ENCODE measurements at places on chromosomes 7 and 10. TPM values are rescaled to one million over a fixed set of nuclear protein-coding genes. Genes with fewer than 3 reads are reported as not detected.

The COBL gene
- total RNA-seq = 18.1 TPM

The BHLHA15 gene
- not detected for total RNA-seq

The LRRD1 gene
- 0.39 TPM for total RNA-seq

The FAM25G gene
- not detected for total RNA-seq

The NPY4R gene
- total RNA-seq = not detected

The RTKN2 gene
- total RNA-seq = not detected

The UBTD1 gene
- total RNA-seq = 16.6 TPM

DNA sequence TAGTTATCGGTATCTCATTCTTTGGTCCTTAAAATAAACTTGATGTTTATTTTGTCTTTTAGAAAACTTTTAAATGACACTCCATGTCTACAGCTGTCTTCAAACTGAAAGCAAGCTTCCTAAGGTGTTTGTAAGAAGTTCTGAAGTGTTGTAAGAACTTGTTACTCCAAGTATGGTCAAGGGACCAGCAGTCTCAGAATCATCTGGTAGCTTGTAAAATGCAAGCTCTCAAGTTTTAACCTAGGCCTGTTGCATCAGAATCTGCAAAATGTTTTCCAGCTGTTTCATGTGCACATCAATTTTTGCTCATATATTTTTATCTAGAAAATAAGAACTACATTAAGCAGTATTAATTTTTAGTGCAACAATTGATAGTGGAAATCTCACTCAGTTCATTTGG lies 104.1 kb downstream of the THSD7A start:
- H3K36me3 ChIP-seq = no peaks in the 10 kb centered on the region
- no peak overlapping the region for H3K27ac ChIP-seq
- no peak for DNase-seq
- no peak overlapping the region for H3K4me3 ChIP-seq

GRCh38 chr10:132750936-132751335 lies 35.0 kb downstream of the NKX6-2 start:
- H3K4me1 ChIP-seq = no peaks in the 10 kb centered on the region
- no peak for DNase-seq
- H3K27ac ChIP-seq = no peak overlapping the region
- no peak overlapping the region for H3K4me3 ChIP-seq
- H3K36me3 ChIP-seq = no peaks in the 10 kb centered on the region
- H3K27me3 ChIP-seq = no peaks in the 10 kb centered on the region

GRCh38 chr7:104231054-104232046 lies 23.5 kb upstream of the ORC5 start:
- no peaks in the 10 kb centered on the region for H3K27me3 ChIP-seq
- no peaks in the 10 kb centered on the region for H3K36me3 ChIP-seq
- H3K4me3 ChIP-seq = no peak overlapping the region
- DNase-seq = peak; percentile 44

DNA sequence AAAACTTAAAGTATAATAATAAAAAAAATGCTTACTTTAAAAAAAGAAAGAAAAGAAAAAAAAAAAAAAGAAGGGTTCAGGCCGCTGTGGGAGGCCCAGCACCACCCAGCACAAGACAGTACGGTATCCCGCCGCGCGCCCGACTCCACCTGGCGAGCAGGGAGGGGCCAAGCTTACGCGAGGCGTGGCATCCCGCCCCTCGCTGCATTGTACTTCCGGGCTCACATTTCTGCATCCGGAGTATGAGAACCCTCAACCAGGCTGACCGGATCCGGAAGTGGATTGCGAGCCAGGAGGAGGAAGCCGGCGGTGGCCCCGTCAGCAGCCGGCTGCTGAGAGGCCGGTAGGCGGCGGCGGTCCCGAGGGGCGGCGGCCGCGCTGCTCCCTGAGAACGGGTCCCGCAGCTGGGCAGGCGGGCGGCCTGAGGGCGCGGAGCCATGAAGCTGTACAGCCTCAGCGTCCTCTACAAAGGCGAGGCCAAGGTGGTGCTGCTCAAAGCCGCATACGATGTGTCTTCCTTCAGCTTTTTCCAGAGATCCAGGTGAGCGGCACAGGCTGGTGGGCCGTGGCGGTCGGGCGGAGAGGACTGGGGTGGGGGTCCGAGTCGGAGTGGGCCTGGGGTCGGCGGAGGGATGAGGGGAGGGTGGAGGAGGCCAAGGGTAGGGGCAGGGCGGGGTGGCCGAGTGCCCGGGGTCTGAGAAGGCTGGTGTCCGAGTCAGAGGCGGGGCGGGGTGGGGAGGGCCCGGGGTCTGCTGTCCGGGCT lies at the start of gene YKT6:
Gene YKT6, plus strand, starts transcription at position 280 of the 763 bp plus-strand sequence. Its CDS starts 158 bp downstream, at position 438.
- peaks cover 16% of the 10 kb centered on the region for H3K4me1 ChIP-seq
- H3K36me3 ChIP-seq = peaks cover 3% of the 10 kb centered on the region
- H3K4me3 ChIP-seq = peak within 1 kb of the TSS; percentile 96
- peak within 1 kb of the TSS; percentile 81 for H3K27ac ChIP-seq
- H3K27me3 ChIP-seq = no peaks in the 10 kb centered on the region

DNA sequence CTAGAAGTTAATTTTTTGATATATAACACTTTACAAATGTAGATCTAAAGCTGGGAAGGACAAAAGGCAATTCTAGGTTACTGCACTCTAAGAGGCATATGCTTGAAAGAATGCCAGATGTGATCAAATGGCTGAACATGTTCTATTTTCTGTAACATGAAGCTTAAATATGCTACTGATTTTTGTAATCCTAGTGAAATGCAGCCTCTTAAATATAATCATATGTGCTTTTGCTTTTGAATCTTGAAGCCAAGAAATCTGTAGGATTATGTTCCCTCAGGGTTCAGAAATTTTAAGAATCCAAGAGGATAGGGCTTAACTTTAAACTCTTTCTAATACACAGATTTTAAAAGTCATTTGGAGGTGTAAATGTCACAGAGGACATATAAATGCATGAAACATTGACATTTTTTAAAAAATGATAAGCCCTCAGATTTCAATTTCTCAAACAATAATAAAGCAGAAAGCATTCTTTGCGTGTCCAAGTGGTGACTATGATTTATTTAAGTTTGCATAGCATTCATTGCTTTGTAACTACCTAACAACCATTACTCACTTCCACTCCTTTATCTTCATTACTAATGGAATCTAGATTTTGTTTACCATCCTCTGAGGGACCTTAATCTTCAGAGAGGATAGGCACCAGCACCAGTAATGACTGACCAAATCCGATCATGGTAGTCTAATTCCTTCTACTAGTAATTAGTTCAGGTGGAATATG lies 170.4 kb downstream of the MAGI2 start:
- no peak for DNase-seq
- H3K27ac ChIP-seq = no peak overlapping the region
- no peak overlapping the region for H3K4me3 ChIP-seq
- no peaks in the 10 kb centered on the region for H3K36me3 ChIP-seq
- no peaks in the 10 kb centered on the region for H3K4me1 ChIP-seq

DNA sequence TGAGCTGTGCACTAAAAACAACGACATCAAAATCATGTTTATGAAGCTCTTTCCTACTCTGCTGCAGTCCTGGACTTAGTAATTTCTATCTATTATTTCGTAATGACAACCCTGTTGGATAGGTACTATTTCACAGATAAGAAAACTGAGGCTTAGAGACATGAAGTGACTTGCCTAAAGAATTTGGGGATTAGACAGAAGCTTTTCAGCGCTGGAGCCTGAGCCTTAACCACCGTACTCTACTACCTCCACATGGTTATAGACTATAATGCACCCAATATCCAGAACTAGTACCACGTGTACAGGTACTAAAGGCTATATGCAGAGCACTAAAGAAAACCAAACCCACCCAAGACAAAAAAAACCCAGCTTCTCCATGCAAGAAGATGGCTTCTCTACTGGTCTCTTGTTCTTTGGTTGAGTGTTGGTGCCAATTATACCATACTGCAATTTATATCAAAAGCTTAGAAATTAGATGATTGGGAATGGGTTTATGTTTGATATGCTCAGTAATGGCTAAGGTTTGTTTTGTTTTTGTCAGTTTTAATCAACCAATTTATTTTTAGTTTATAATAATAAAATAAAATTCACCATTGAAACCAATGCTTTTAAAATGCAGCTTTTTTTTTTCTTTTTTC lies 6.5 kb upstream of the SNX10 start:
- no peaks in the 10 kb centered on the region for H3K4me1 ChIP-seq
- DNase-seq = no peak
- no peaks in the 10 kb centered on the region for H3K36me3 ChIP-seq

GRCh38 chr7:128323459-128324367 lies 20.0 kb downstream of the RBM28 start:
- H3K4me3 ChIP-seq = no peak overlapping the region
- no peaks in the 10 kb centered on the region for H3K27me3 ChIP-seq
- DNase-seq = no peak
- no peaks in the 10 kb centered on the region for H3K4me1 ChIP-seq
- no peaks in the 10 kb centered on the region for H3K36me3 ChIP-seq

DNA sequence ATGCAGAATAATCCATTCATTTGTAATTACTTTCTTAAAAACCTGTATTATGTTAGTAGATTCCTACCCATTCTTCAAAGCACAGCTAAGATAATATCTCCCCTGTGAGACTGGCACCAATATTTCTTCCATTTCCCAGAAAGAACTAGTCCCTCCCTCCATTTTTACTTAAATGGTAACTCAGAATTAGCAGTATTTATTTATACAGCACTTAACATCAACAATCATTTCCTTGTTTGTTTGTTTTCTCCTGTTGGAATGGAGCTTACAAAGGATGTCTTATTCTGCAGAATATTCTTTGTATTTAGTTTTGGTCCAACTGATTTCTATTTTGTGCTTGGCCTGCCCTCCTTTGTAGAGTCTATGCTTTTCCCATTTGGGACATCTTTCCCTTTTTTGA lies 32.1 kb upstream of the PTPN12 start:
- H3K4me3 ChIP-seq = no peak overlapping the region
- H3K27ac ChIP-seq = no peak overlapping the region
- no peaks in the 10 kb centered on the region for H3K27me3 ChIP-seq

GRCh38 chr7:45590679-45591057 lies 16.5 kb downstream of the ADCY1 start:
- H3K27ac ChIP-seq = no peak overlapping the region
- no peaks in the 10 kb centered on the region for H3K4me1 ChIP-seq
- no peak for DNase-seq
- no peak overlapping the region for H3K4me3 ChIP-seq
- H3K27me3 ChIP-seq = no peaks in the 10 kb centered on the region

- H3K27me3 ChIP-seq = no peaks in the 10 kb centered on the region
- H3K27ac ChIP-seq = no peak overlapping the region
- H3K36me3 ChIP-seq = no peaks in the 10 kb centered on the region
- H3K4me1 ChIP-seq = no peaks in the 10 kb centered on the region
These were observed 86.0 kb upstream of the ZNF32 start for GRCh38 chr10:43734716-43735115.

DNA sequence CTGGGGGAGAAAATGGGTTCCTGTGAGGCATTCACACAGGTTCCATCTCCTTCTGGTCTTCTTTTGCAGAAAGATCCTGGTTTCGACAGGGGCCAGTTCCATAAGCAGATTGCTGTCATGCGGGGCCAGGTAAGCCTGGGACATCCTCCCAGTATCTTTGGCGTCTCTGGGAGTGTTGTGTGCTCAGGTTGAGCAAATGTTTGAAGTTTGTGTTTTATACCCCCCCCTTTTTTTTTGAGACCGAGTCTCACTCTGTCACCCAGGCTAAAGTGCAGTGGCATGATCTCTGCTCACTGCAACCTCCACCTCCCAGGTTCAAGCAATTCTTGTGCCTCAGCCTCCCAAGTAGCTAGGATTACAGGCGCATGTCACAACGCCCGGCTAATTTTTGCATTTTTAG lies 20.0 kb downstream of the AVPI1 start:
- no peak overlapping the region for H3K4me3 ChIP-seq
- no peak for DNase-seq
- H3K36me3 ChIP-seq = peaks cover 8% of the 10 kb centered on the region
- no peak overlapping the region for H3K27ac ChIP-seq
- no peaks in the 10 kb centered on the region for H3K4me1 ChIP-seq

DNA sequence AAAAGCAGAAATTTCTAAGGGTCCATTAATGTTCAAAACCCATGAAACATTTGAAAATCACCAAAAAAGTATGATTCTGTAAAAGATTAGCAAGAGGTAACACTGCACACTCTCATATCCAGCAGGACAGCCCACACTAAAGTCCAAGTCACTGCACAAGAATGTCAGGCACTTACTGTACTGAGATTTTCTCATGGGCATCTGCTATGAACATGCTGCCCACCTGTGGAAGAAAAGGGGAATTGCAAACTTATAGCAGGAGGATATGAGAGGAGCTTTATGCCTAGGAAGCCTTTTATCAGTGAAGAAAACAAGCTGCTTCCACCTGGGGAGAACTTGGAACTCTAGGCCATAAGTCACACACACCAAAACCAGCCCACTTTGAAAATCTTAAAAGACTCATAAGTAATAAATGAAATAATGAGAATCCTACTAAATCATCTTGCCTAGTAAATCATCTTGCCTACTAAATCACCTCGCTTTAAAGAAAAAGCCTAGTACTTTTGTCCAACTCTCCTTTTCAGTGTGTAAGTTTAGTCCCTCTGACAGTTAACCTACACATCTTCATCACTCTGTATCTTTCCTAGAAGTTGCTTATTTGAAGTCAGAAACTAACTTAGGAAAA lies 46.1 kb downstream of the ARMH3 start:
- no peaks in the 10 kb centered on the region for H3K27me3 ChIP-seq
- H3K4me1 ChIP-seq = peaks cover 14% of the 10 kb centered on the region
- H3K27ac ChIP-seq = no peak overlapping the region
- H3K4me3 ChIP-seq = no peak overlapping the region
- DNase-seq = no peak

- H3K4me3 ChIP-seq = no peak overlapping the region
- peaks cover 2% of the 10 kb centered on the region for H3K4me1 ChIP-seq
- peak overlapping the region; percentile 83 for H3K27ac ChIP-seq
- H3K36me3 ChIP-seq = no peaks in the 10 kb centered on the region
- no peak for DNase-seq
These were observed 305.6 kb downstream of the PTEN start for GRCh38 chr10:88169037-88169319.

GRCh38 chr10:19785366-19785765 lies 30.9 kb upstream of the PLXDC2 start:
- H3K36me3 ChIP-seq = no peaks in the 10 kb centered on the region
- H3K27ac ChIP-seq = peak overlapping the region; percentile 31
- H3K4me1 ChIP-seq = no peaks in the 10 kb centered on the region
- no peaks in the 10 kb centered on the region for H3K27me3 ChIP-seq

GRCh38 chr10:45151467-45152214 lies 150.9 kb downstream of the ZNF22 start:
- no peaks in the 10 kb centered on the region for H3K4me1 ChIP-seq
- no peak overlapping the region for H3K27ac ChIP-seq
- no peaks in the 10 kb centered on the region for H3K36me3 ChIP-seq
- no peaks in the 10 kb centered on the region for H3K27me3 ChIP-seq
- no peak overlapping the region for H3K4me3 ChIP-seq
- DNase-seq = no peak

- DNase-seq = no peak
- no peak overlapping the region for H3K27ac ChIP-seq
- H3K27me3 ChIP-seq = no peaks in the 10 kb centered on the region
- no peaks in the 10 kb centered on the region for H3K36me3 ChIP-seq
These were observed 29.9 kb downstream of the CDK14 start for GRCh38 chr7:90626013-90626412.

All from tibial nerve (tissue), 4 donors.